ENCODE measurements at places on chromosomes 3 and 15.

DNA sequence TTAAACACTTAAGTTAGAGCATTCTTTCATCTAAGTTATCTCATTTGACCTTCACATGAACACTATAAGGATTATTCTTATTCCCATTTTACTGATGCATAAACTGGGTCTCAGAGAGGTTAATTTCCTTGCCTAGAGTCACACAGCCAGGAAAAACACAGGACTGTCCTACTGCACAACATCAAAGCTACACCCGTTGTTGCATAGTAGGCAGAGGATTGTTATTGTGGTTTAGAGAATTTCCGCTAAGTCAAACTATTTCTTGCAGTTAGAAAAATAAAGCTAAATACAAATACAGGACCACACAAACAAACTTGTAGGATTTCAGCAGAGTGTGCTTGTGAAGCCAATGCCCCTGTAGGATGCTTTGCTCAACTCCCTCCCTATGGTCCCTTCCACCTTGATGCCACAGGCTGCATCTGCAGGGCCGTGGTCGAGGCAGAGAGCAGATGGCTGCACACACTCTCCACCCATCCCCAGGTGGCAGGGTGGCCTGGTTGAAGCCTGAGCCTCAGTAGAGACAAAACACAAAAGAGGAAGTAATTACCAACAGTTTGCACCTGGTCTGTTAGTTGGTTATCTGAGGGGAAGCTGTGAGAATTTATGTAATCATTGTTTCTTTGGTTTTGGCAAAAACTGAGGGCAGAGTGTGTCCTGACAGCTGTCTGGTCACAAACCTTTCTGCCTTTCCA lies 41.1 kb upstream of the SKOR1 start:
- peak; percentile 42 for DNase-seq

DNA sequence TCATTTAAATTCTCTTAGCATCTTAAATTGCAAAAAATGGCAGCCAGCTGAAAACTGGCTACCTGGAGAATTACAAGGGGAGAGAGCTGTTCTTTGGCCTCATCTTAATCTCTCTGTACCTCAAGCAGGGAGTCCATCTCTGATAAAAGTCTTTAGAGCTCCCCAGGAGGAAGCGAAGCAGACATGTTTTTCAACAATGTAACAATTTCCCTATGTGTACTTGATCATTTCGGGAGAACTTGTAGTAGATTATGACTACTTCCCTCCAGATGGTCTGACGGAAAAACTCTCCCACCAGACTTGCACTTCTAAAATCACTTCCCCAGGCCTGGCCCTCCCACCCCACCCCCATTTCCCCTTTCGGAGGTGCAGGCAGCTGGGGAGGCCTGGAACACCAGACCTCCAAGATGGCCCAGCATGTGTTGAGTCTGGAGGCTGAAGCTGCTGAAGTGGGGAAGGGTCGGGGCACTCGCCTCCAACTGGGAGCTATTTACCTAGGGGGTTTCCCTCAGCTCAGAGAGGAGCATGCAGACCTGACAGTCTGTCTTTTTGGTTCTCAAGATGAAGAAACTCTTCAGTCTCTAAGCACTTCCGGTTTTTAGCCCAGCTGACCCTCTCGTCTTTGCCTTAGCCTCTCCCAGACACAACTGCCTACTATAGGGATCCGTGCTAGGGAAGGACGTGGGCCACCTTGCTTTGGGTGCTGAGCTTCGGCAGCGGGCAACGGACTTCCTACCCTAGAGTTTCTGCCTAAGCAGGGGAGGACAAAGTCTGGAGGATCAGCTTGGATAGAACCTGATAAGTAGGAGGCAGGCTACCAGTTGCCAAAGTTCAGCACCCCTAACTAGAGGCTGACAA lies 164.0 kb upstream of the TBL1XR1 start:
- no peak for DNase-seq

GRCh38 chr15:59524331-59524731 lies 86.3 kb downstream of the FAM81A start:
- no peak for DNase-seq

GRCh38 chr3:156132313-156132712 lies 11.9 kb downstream of the KCNAB1 start:
- no peak for DNase-seq

Measured in NCI-H748 treated with DMSO at 0.1 percent for 48 hours (cell line).